NCI-H69 (cell line): ENCODE measurements at places on chromosomes 7 and 10.

GRCh38 chr10:103879831-103880230 is 24.5 kb upstream of the SH3PXD2A start:
- no peak for DNase-seq

- no peak for DNase-seq
Measured at GRCh38 chr7:46357290-46357689, 436.2 kb upstream of the IGFBP3 start.

DNA sequence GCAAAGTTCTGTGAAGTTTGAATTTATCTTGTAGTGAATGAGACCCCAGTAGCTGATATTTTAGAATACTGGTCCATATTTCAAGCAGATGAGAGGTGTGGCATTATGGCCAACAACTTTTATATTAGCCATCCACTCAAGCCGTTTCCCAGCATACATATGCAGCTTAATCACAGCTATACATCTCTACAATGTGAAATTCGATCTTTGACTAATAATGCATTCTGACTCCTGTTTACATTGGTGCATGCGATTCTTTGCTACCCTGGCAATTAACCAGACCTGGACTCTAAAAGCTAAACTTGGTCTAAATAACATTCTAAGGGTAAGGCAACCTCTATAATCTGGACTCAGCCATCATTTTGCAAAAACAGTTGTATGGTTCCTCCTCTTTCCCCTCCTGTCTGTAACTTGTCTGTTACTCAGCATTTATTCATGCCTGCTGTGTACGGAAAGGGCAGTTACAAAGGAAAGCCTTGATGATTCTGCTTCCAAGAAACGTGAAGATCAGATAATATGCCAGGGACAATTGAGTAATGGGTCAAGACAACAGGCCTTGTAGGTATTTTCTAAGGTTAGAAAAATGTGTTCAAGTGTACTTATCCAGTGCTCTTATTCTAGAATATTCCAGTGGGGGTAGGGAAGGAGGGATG is 50.6 kb downstream of the PNLIPRP2 start:
- peak; percentile 41 for DNase-seq

- no peak for DNase-seq
Measured at GRCh38 chr7:92699966-92700514, 109.8 kb upstream of the FAM133B start.

DNA sequence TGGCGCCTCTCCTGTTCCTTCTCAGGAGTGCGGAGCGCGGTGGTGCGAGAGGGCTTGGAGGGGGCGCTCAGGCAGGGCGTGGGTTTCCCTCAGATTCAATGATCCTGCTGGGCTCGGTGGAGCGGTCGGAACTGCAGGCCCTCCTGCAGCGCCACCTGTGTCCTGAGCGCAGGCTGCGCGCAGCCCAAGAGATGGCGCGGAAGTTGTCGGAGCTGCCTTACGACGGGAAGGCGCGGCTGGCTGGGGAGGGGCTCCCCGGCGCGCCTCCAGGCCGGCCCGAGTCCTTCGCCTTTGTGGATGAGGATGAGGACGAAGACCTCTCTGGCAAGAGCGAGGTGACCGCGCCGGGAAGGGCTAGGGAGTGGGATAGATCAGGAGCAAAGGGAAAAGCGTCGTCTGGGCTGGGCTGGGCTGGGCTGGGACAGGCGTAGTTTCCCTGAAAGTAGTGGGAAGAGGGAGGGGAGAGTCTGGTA is 17.0 kb downstream of the FAM131B start:
- peak; percentile 63 for DNase-seq

GRCh38 chr7:46279290-46279689 is 358.2 kb upstream of the IGFBP3 start:
- DNase-seq: no peak

- DNase-seq: no peak
Measured at GRCh38 chr7:83633516-83633915, 15.4 kb downstream of the SEMA3E start.

- DNase-seq: peak; percentile 17
Measured at GRCh38 chr10:33484787-33485186, 150.3 kb upstream of the NRP1 start.

- DNase-seq: no peak
Measured at GRCh38 chr10:129398711-129399141, 68.3 kb upstream of the MGMT start.

- no peak for DNase-seq
Measured at GRCh38 chr10:78785066-78785465, 283.7 kb upstream of the ZMIZ1 start.

GRCh38 chr7:74221713-74222112 is 11.9 kb downstream of the LAT2 start:
- DNase-seq: no peak

- no peak for DNase-seq
Measured at GRCh38 chr10:12757351-12757750, 244.2 kb downstream of the CCDC3 start.
